ENCODE measurements at places on chromosomes 7 and 10.
A peak's percentile ranks its signal among the peaks of the same experiment; 100 is the strongest.

GRCh38 chr7:131721660-131722059, 165.2 kb upstream of the PODXL start:
- H3K27me3 ChIP-seq = no peaks in the 10 kb centered on the region
- DNase-seq = no peak
- no peak overlapping the region for H3K27ac ChIP-seq
- no peaks in the 10 kb centered on the region for H3K36me3 ChIP-seq
- no peak overlapping the region for H3K4me3 ChIP-seq

DNA sequence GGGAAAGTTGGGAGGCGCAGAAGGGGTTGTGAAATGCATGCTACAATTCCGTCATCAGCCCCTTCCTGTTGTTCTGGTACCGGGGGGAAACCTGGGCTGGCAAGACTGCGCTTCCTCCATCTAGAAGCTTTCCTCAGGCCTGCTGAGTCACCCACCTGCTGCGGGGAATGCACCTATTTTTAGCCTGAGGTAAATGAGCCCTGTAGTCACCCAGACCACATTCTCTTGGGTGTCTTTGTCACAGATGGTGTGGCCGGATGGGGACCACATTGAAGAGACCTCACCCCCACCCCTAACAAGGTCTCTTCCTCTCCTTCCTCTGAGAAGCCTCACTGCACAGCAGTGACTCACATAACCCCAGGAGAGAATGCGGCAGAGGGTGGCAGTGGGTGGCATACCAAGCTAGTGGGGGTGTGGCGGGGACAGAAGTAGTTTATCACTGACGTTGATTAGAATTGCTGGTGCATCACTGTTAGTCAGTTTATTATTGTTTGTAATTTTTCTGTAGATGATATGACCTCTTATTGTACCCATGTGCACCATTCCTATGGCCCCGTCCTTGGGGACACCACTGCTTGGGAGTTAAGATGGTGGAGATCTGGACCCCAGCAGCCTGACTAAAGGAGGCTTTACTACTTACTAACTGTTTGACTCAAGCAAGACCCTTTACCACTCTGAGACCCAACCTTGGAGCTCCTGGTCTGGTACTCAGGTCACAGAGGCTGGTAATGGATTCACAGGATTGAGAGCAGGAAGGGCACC, 83.0 kb upstream of the DUSP5 start:
- peak; percentile 99 for DNase-seq
- no peak overlapping the region for H3K4me3 ChIP-seq
- H3K27me3 ChIP-seq = no peaks in the 10 kb centered on the region

- no peaks in the 10 kb centered on the region for H3K36me3 ChIP-seq
- no peak overlapping the region for H3K4me3 ChIP-seq
- H3K27ac ChIP-seq = no peak overlapping the region
These were observed 154.8 kb upstream of the PRR15 start for GRCh38 chr7:29408841-29409243.

DNA sequence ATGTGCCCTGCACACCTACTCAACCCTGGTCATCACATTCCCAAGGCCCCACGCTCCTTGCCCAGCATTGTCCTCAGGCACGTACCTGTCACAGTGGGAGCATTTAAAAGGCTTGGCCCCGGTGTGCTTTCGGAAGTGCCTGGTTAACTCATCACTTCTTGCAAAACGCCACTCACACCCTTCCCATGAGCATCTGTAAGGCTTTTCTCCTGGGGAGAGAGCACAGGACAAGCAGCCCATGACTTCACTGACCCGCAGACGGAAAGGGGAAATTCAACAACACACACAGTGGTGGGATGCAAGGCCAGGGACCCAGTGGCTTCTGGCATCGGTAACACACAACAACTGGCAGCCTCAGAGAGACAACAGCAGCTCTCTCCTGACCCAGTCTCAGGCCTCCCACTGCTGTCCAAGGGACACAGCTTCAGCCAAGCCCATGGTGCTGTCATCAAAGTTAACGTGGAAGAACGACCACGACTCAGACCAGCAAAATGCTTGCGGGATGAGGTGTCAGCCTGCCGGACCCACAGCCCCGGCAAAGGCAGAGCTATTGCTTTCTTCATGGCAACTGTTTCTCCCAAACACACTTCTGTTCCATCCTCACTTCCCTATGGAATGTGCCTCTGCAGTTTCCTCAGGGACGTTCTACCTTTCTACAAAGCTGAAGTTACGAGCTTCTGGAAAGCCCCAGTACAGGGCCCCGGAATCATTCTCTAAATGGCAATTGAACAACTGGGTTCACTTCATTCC, 4.8 kb downstream of the KLF6 start:
- peak overlapping the region; percentile 24 for H3K27ac ChIP-seq
- peaks cover 10% of the 10 kb centered on the region for H3K4me1 ChIP-seq

DNA sequence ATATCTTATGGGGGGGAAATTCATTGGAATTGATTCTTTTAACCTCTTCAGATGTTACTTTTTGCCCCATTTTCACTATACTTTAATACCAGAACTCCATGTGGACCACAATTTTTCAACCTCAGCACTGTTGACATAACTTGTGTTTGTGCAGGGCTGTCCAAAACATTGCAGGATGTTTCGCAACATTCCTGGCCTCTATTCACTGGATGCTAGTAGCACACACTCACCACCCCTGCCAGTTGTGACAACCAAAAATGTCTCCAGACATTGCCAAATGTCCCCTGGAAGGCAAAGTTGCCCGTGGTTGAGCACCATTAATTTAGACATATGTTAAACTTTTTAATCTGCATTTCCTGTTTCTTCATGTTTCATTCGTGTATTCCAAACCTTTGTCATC, 234.7 kb downstream of the GFRA1 start:
- no peak overlapping the region for H3K27ac ChIP-seq
- no peak overlapping the region for H3K4me3 ChIP-seq
- DNase-seq = no peak
- no peaks in the 10 kb centered on the region for H3K4me1 ChIP-seq
